Umbilical cord (tissue), 2 donors: ENCODE measurements at places on chromosomes 11 and 22.
A peak's percentile ranks its signal among the peaks of the same experiment; 100 is the strongest.

DNA sequence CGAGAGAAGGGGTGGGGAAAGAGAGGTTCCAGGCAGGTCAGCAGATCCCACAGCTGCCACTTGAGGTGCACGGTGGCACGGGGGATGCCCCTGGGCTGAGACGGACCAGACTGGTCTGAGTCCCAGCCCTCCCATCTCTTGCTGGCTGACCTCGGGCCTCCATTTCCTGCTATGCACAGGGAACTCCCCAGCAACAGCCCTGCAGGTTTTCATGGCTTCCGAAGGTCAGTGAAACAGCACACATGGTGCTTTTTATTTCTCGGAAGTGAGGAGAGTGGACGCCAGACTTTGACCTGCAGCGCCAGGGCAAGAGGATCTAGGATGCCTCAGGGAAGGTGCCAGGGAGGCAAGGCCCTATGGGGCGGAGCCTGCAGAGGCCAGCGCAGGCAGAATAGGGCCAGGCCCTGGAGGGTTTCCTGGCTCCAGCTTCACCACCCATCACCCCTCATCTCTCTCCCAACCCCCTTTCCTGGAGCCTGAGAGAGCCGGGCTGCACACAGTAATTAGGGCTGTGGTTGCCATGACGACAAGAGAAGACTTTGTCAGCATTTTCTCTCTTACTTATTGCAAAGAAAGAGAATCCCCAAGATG, 29.5 kb downstream of the SLC22A12 start:
- peak; percentile 78 for DNase-seq

DNA sequence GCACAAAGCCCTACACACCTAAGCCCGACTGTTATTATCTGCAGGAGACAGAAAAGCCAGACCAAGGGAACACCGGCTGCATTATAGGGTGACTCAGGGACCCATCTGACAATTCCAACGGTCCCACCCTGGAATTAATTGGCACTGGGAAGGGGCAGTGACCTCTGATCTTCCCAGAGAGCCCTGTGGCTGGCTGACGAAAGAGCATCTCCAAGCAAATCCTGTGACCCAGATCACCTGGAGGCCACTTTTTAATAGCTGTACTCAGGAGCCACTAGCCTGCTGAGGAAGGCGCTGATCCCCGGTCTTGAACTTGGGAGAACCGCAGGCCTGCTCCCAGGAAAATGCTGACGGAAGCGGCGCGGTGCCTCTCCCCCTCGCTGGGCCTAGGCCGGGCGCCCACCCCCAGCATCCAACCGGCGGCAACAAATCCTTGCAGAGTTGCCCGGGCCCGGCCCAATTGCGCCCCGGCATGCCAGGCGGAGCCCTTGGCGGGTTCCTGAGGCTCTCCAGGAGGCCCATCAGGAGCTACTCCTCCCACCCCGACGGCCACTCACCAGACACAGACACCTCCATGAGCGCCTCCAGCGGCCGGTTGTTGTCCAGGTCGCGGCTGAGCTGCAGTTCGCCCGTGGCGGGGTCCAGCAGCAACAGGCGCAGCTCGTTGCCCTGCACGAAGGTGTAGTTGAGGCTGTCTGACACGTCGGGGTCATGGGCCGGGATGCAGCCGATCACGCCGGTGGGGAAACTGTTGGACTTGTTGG, 4.2 kb downstream of the CELSR1 start:
- no peak for DNase-seq

- DNase-seq, result no peak
Measured at GRCh38 chr11:68130121-68130520, 8.9 kb upstream of the CHKA start.

DNA sequence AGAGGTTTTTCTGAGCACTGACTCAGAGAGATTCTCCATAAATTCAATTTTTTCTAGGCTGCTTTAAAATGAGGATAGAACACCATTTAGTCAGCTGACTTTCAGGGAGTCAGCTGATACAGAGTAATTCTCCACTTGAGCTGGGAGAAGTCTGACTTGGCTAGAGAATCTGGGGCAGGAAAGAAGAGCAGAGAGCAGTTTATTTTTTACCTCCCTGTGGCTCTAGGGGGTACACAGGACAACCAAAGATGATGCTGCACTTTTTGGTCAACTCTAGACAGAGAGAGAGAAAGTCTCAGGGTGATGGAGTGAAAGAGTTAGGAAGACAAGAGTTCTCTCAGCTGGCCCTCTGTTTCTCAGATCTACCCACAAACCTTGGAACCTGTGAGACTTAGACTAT, 67.3 kb upstream of the EED start:
- DNase-seq, result no peak

GRCh38 chr22:49962012-49962750, 1.6 kb downstream of the PIM3 start:
- DNase-seq, result peak; percentile 91

DNA sequence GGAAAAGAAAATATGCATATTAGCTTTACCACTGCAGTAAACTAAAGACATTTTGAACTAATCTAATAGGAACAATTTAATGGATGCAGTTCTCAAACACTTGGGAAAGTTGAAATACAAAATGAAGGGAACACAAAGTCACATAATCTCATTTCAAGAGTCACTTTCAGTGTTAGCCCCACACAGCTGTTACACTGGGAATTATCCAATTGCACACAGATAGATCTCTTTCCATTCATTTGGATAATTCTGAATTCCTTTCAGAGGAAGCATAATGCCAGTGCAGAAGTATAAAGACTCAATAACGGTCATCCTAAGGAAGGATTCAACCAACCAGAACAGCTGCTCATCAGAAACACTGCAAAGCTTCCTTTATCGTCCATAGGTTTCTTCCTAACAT, 173.3 kb downstream of the GRIA4 start:
- no peak for DNase-seq

- DNase-seq, result no peak
Measured at GRCh38 chr11:12792590-12792989, 118.4 kb downstream of the TEAD1 start.

- no peak for DNase-seq
Measured at GRCh38 chr11:47377571-47378009, 757 bp downstream of the SPI1 start.

DNA sequence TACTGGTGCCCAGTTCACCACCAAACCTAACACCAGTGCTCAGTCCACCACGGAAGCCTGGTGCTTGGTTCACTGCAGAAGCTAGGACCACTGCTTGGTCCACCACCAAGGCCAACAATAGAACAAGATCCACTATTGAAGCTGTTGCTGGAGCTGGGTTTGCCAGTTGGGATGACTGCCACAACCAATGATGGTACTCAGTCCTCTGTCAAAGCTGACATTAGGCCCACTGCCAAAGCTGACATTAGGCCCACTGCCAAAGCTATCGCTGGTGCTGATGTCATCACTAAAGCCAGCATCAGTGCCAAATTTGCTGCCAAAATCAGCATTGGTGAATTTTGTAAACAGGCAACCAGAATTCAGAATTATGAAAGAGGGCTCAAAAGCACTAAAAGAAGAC, 1850.2 kb upstream of the RAG2 start:
- DNase-seq, result no peak

DNA sequence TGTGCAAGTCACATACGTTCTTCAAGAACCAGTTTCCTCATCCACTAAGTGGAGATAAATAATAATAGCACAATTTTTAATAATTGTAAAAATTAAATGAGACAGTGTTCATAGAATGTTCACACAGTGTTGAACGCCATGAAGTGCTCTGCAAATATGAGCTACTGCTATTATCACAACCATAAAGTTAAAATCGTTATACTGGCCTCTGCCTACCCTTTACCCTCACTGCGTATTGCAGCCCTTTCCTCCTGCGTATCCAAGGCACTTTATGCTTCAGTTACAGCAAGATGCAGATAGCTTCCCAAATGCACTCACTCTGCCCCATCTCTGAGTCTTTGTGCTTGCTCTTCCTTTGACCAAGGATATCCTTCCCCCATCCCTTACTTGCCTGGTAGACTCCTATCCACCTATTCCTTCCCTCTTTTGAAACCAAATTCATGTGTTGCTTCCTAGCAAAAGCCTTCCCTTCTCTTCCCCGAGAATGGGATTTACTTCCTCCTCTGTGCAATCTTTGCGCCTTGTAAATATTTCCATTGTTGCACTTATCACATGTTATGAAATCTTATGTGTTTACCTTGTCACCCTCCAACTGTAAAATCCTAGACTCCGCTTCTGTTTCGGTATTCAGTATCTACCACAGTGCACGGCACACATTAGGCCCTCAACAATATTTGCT, 196.9 kb downstream of the ADAMTS15 start:
- DNase-seq, result no peak
